ENCODE measurements at places on chromosomes 6 and 20.

GRCh38 chr6:138638604-138639003 is 135.0 kb upstream of the CCDC28A start:
- no peak for DNase-seq

DNA sequence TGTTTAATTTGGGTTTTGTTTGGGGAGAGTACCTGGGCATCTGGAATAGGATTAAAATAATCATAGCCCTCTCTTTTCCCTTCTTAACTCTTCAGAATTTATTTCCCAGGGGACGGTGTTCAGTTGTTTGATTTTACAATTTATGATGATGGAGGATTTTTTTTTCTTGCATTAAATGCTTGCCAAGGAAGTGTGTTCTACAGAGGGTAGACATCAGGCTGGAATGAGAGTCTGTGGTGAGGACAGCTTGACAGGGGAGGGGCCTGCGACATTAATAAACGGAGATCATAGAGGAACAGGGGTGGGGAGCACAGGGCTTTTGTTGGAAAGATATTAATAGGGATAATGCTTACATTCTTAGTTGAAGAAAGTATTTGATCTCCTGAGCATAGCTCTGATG is 297.5 kb downstream of the CLIC5 start:
- no peak for DNase-seq

- DNase-seq: no peak
Observed at GRCh38 chr6:157741321-157741947, 81.6 kb upstream of the SNX9 start.

GRCh38 chr6:157563611-157564284 is 182.8 kb downstream of the ZDHHC14 start:
- no peak for DNase-seq

GRCh38 chr6:29748391-29749307 is 25.4 kb downstream of the HLA-F start:
- DNase-seq: peak; percentile 91

- DNase-seq: peak; percentile 81
Observed at GRCh38 chr6:40419377-40419776, 167.8 kb downstream of the LRFN2 start.

DNA sequence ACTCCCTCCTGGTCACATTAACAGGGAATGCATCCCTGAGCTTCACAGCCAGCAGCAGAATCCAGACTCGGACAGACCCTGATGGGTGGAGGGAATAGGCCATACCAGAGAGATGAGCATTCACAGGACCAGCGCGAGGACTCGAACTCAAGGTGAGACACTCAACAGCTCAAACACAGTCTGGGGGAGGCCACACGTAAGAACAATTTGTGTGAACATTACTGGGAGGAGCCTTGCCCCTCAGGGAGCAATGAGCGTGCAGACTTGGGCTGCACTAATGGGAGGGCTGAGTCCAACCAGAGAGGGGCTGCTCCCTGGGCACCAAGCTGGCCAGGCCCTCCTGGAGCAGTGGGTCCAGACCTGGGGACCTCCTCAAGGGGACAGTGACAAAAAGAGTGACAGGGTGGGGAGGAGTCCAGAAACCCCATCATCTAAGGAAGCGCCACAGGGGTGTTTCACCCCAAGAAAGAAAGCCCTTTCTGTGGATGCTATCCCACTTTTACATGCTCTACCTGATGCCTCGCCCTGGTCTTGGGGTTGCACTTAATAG is 118.4 kb downstream of the MRPL14 start:
- no peak for DNase-seq

- no peak for DNase-seq
Observed at GRCh38 chr6:88168362-88168761, 2.2 kb upstream of the CNR1 start.

- peak; percentile 66 for DNase-seq
Observed at GRCh38 chr6:20092071-20092566, 120.2 kb downstream of the MBOAT1 start.

DNA sequence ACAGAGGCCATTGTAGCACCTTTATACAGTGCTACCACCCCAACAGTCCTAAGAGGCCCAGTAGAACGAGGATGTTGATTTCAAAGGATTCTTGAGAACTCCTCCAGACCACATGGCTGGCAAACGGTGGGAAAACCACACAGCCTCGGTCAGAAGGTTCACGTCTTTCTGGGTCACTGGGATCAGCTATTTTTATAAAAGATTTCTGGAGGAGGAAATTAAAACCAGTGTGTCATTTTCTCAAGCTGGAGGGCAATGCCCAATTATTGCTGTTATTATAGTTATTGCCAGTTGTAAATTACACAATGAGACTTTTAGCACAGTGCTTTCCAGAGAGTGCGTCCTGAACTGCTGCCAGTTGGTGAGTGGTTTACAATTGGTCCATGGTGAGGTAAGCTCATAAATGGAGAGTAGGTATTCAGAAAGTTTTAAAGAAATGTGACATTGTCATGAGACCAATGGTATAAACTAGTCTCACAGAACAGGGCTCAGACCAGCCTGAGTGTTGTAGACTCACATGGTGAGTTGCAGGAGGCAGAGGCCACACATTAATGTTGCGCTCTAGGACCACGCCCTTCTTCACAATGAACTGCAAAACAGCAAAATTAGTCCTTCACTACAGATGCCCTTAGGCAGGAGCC is 8.4 kb upstream of the PPP1R14C start:
- peak; percentile 55 for DNase-seq

DNA sequence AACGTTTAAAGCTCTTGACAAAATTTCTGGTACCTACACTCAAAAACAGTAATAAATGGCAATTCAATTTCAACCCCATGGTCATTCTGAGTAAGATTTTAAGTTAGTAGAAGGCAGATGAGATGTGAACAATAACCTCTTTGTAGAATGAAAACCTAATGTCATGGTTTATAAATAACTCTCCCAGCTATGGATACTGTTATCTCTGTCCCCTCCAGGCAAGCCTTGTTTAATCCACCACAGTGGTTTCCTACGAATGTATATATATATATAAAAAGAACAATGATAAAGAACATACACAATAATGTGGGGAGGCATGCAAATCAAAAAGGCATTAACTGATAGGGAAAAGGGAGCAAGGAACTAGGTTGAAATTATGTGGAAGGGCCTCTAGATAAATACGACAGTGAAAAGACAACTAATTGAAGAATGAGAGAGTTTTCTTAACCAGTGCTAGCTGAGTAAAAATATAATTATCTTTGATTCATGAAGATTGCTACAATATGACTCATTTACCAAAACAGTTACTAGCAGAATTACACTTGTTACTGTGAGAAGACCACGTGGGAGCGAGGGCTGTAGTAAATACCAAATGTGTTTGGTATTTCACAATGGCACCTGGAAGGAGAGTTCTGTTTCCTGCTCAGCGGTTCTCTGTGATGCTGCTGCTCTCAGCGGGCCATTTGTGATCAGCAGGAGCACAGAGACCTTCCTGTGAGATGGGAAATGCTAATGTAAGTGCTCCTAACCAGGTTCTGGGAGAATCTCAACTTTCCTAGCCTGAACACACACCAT is 173.7 kb downstream of the MBOAT1 start:
- peak; percentile 59 for DNase-seq

DNA sequence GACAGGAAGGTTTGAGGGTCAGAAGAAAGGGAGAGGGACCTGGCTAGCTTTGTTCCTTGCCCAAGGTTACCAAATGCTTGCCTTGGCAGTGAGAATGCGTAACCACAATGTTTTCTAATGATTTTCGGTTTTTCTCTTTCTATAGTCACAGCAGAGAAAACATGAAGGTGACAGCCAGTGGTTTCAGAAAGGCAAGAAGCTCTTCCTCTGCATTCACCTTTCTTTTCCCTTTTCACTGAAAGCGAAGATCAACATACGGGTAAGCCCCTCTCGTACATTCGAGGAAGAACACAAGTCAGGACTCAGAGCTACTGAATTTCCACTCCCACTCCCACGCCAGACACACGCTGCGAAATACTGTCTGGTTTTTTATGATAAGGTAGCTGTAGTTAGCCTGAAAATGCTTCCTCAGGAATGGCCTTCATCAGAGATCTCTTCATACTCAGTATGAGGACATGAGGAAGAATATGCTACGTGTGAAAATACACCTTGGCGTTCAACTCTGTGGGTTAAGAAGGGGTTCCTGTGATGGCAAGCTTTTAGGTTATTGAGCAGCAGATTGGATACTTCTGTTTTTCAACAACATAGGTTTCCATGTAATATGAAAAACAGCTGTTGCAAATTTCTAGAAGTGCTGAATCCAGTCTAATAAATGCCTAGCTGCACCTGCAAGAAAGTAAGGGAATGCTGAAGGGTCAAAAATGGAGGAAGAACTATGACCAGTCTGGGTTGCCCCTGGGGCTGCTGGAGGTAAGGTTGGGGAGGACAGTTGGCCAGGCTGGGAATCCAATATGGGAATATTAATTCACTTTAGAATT is 7.4 kb upstream of the CD83 start:
- no peak for DNase-seq

GRCh38 chr6:34362909-34363680 is 29.4 kb downstream of the NUDT3 start:
- no peak for DNase-seq

DNA sequence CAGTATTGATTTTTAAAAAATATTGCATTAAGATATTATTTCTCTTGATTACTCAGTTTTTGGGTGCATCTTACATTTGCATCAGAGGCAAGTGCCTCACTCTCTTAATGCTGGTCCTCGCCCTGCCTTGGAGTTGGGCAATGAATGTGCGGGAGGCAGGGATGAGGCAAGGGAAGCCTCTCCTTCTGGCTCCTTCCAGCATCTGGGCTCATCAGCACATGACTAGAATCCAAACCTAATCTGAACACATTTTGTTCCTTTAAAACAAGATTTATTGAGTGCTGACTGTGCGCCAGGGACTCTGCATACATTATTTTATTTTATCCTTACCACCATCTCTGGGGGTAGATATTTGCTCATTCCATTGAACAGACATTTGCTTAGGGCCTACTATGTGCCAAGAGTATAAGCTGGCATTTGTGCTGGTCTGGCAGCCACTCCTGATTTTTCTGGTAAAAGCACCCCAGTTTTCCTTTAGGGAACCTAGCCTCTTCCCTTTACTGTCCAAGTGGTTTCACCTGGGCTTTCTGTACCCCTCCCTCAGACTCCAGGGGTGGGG is 71.9 kb upstream of the ZNFX1 start:
- DNase-seq: no peak

GRCh38 chr6:6823568-6824224 is 235.2 kb downstream of the LY86 start:
- no peak for DNase-seq

- no peak for DNase-seq
Observed at GRCh38 chr20:45347297-45347935, 808 bp downstream of the SDC4 start.

DNA sequence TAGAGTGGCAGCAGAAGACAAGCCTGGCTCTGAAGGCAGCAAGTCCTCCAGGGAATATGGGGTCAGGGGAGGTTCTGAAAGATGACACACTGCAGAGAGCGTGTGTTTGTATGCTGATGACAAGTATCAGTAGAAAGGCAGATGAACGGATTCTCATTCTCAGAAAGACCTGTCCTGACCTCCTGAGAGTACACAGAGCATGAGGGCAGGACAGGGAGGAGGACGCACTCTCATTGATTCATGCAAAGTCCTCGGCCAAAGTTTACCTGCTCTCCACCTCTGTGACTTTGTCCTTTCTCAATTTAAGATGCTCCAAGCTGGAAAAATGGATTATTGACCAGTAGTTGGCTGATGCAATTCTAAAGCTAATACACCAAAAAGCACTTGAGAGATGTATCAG is 156.7 kb downstream of the LPA start:
- no peak for DNase-seq

DNA sequence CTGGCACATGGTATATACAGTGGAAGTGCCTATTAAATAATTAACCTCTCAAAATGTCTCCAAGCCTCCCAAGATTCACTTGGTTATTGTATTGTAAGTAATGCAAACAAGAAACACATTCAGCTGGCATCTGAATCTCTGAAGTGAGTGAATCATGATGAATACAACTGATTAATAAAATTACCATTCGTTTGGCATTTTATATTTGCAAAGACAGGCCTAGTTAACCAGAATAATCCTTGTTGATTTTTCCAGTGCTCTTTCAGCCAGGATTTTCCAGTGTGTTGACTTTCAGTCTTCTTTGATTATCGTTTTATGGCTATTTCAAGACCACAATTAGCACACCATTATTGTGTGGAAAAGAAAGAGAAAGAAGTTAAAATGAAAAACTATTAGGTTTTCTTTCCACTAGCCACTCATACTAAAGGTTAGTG is 20.3 kb downstream of the SLC22A2 start:
- DNase-seq: peak; percentile 61

- peak; percentile 72 for DNase-seq
Observed at GRCh38 chr6:170129691-170130171, 161.1 kb downstream of the DLL1 start.

DNA sequence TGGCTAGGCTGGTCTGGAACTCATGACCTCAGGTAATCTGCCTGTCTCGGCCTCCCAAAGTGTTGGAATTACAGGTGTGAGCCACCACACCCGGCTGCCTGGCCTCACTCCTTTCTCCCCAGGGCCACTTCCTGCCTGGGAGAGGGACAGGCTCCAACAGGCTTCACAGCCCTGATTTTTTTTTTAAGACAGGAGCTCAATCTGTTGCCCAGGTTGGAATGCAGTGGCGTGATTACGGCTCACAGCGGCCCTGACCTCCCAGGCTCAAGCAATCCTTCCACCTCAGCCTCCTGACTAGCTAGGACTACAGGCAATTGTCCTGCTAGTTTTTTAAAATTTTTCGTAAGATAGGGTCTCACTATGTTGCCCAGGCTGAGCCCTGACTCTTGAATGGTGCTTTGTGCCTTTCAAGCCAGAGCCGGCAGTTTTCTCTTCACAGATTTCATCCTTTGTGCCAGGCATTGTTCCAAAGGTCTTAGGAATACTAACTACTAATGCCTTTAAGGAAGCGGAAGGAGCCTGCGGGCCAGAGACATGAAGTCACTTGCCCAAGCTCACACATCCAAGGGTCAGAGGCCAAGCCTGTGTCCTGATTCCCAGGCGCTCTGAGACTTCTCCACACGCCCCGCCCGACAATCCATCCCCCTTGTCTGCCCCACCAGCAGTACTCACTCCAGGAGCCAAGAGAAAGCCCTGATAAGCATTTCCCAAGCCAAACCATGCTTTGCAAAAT is 19.2 kb downstream of the CAPN11 start:
- DNase-seq: peak; percentile 64

DNA sequence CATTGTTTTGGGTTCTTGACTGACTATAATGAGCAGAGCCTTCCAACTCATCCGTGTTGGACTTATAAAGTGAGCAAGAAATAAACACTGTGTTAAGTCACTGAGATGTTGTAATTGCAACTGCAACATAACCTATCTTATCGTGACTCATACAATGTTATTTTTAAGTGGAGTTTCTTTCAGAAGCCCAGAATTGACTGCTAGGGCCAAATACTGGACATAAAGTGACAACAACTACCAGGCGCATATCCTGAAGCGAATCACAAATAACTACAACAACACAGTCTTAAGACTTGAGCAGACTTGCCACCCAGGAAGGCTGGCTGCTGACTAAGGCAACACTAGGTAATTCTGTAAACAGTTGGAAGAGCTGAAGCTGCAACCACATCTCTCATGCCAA is 326.6 kb downstream of the COL12A1 start:
- DNase-seq: peak; percentile 96

GRCh38 chr20:15643713-15644112 is 929.5 kb downstream of the KIF16B start:
- DNase-seq: peak; percentile 36

Measured in epithelial cell of esophagus (primary cell).